GM23248 (cell line): ENCODE measurements at places on chromosomes 1 and 21. TPM values are rescaled to one million over a fixed set of nuclear protein-coding genes. Genes with fewer than 3 reads are reported as not detected.

- peak; percentile 3 for DNase-seq
- H3K4me3 ChIP-seq, result no peak overlapping the region
- H3K4me1 ChIP-seq, result no peaks in the 10 kb centered on the region
- H3K27me3 ChIP-seq, result no peaks in the 10 kb centered on the region
Observed at GRCh38 chr1:50060279-50060678, 36.5 kb upstream of the AGBL4 start.

- no peak overlapping the region for H3K27ac ChIP-seq
- no peak for DNase-seq
- no peaks in the 10 kb centered on the region for H3K36me3 ChIP-seq
Observed at GRCh38 chr1:209072481-209072880, 511.0 kb upstream of the CAMK1G start.

- no peak overlapping the region for H3K4me3 ChIP-seq
- H3K27ac ChIP-seq, result no peak overlapping the region
- no peaks in the 10 kb centered on the region; the same call in 1 of the 2 replicates for H3K27me3 ChIP-seq
- no peaks in the 10 kb centered on the region for H3K4me1 ChIP-seq
- H3K36me3 ChIP-seq, result no peaks in the 10 kb centered on the region
Observed at GRCh38 chr1:30418061-30418938, 305.1 kb downstream of the MATN1 start.

GRCh38 chr1:182331387-182331786 is 60.2 kb downstream of the GLUL start:
- no peaks in the 10 kb centered on the region for H3K4me1 ChIP-seq
- no peak overlapping the region for H3K4me3 ChIP-seq
- no peaks in the 10 kb centered on the region for H3K36me3 ChIP-seq
- H3K27ac ChIP-seq, result no peak overlapping the region
- 0 out of 2 replicates have a peak, but pooled peaks cover 1% of the 10 kb centered on the region for H3K27me3 ChIP-seq

- H3K27ac ChIP-seq, result peak overlapping the region; percentile 87
- peaks cover 24% of the 10 kb centered on the region for H3K36me3 ChIP-seq
- peak overlapping the region; percentile 9; the same call in 1 of the 2 replicates for H3K4me3 ChIP-seq
- no peaks in the 10 kb centered on the region for H3K27me3 ChIP-seq
Observed at GRCh38 chr1:151311589-151312331, 15.5 kb downstream of the PI4KB start.

- no peaks in the 10 kb centered on the region for H3K4me1 ChIP-seq
- no peak overlapping the region for H3K4me3 ChIP-seq
- no peaks in the 10 kb centered on the region for H3K27me3 ChIP-seq
Observed at GRCh38 chr1:205382561-205382960, 25.8 kb upstream of the KLHDC8A start.

Gene SPRR1B
- not detected in 2 replicates for total RNA-seq

DNA sequence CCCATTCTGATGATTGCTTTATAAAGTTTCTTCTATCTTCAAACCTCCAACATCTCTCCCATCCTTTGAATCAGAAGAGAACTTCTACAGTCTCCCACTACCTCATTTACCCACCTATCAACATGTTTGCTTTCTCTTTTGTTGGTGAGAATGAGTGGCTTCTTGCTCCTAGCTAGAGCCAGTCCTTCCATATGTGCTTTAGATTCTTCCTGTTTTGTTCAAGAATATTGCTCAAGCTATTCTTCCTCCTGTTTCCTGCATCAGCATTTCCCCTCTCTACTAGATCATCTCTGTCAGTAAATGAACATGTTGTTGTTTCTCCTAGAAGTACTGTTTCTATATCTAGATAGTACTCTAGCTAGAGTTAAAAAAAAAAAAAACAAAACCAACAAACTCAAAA is 6.3 kb downstream of the ATF6 start:
- peaks cover 11% of the 10 kb centered on the region for H3K4me1 ChIP-seq
- H3K27ac ChIP-seq, result no peak overlapping the region
- no peak for DNase-seq
- no peaks in the 10 kb centered on the region for H3K36me3 ChIP-seq

Gene LCE3E
- total RNA-seq, result not detected in 2 replicates

GRCh38 chr1:111227851-111228747 is 586 bp downstream of the CHI3L2 start:
- H3K4me1 ChIP-seq, result peaks cover 21% of the 10 kb centered on the region
- H3K4me3 ChIP-seq, result no peak overlapping the region; the same call in 1 of the 2 replicates
- peak; percentile 93 for DNase-seq
- H3K27me3 ChIP-seq, result no peaks in the 10 kb centered on the region
- H3K27ac ChIP-seq, result peak overlapping the region; percentile 63

- no peaks in the 10 kb centered on the region for H3K27me3 ChIP-seq
- peak overlapping the region; percentile 66 for H3K27ac ChIP-seq
Observed at GRCh38 chr1:67710417-67710816, 25.4 kb downstream of the GADD45A start.

Gene SYT14
- total RNA-seq, result 1.4 and 1.7 TPM in 2 replicates

DNA sequence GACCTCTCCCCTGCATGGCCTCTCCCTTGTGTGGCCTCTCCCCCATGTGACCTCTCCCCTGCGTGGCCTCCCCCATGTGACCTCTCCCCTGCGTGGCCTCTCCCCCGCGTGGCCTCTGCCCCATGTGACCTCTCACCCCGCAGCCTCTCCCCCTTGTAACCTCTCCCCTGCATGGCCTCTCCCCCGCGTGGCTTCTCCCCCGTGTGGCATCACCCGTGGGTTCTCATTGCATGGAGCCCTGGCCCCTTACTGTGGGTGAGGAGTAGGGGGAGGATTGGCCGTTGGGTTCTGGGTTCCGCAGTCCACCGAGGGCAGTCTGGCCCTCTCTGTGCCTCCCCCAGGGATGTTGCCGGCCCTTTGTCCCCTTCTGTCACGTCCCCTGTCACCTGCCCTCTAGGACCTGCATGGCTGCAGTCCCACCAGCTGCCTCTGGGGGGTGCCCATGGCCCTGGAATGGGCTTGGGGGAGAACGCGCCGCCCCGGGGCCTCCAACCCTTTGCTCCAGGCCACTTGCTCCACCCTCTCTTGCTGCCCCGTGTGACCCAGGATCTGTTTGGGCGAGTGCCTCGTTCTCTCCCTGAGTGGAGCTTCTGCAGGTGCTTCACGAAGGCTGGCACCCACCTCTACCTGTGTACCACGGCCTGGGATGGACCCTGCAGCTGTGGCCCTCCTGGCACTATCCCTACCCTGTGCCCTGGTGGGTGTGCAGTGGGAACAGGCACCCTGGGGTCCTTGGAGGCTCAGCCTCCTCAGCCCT is 21.3 kb downstream of the RRP1 start:
- H3K4me3 ChIP-seq, result no peak overlapping the region
- H3K36me3 ChIP-seq, result no peaks in the 10 kb centered on the region
- H3K27ac ChIP-seq, result no peak overlapping the region
- DNase-seq, result peak; percentile 73

DNA sequence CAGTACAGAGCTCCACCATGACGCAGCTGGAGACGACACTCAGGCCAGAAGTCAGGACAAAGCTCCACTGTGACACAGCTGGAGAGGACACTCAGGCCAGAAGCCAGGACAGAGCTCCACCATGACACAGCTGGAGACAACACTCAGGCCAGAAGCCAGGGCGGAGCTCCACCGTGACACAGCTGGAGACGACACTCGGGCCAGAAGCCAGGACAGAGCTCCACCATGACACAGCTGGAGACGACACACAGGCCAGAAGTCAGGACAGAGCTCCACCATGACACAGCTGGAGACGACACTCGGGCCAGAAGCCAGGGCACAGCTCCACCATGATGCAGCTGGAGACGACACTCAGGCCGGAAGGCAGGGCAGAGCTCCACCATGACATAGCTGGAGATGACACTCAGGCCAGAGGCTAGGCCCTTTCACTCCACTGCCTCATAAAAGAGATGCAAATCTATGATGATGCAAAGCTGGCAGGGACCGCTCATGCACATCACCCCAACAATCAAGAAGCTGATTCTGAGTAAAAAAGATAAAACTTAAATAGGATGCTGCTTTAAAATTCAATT is 13.6 kb upstream of the OR2B11 start:
- H3K27me3 ChIP-seq, result no peaks in the 10 kb centered on the region
- no peak for DNase-seq
- H3K27ac ChIP-seq, result no peak overlapping the region
- H3K4me3 ChIP-seq, result no peak overlapping the region

- H3K4me1 ChIP-seq, result no peaks in the 10 kb centered on the region
- no peak overlapping the region for H3K4me3 ChIP-seq
- no peaks in the 10 kb centered on the region for H3K36me3 ChIP-seq
- DNase-seq, result no peak
Observed at GRCh38 chr1:222187566-222188332, 360.2 kb downstream of the HHIPL2 start.

DNA sequence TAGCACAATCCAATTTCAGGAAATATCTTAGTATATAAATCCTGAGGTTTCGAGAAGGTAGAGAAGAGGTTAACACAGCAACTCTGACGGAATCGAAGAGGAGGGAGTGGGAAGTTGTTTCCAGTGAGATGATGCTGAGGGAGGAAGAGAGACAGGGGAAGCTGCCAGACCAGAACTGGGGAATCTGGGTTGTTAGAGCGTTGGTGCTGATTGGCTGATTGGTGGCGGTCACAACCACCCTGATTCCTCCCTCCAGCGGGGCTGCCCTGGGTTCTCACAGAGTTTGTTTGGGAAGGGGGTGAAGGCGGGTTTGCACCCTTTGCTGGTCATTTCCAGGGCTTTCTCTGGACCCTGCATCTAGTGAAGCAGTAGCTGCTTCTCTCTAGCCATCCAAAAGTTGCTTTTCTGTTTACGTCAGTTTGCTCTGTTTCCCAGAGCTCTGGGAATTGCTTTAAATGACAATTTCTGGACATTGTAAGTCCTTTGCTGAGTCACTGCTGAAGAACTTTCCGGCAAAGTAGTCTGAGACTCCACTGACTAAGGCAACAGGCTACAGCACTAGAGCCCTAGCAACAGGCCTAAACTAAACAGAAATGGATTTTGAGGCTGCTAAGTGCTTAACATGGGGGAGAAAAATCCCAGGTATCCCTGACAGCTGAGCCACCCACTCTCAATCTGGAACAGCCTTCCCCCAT is 90.1 kb downstream of the TENT5C start:
- DNase-seq, result peak; percentile 98
- peaks cover 38% of the 10 kb centered on the region for H3K4me1 ChIP-seq
- no peaks in the 10 kb centered on the region for H3K27me3 ChIP-seq
- peak overlapping the region; percentile 68 for H3K4me3 ChIP-seq
- peak overlapping the region; percentile 99 for H3K27ac ChIP-seq

DNA sequence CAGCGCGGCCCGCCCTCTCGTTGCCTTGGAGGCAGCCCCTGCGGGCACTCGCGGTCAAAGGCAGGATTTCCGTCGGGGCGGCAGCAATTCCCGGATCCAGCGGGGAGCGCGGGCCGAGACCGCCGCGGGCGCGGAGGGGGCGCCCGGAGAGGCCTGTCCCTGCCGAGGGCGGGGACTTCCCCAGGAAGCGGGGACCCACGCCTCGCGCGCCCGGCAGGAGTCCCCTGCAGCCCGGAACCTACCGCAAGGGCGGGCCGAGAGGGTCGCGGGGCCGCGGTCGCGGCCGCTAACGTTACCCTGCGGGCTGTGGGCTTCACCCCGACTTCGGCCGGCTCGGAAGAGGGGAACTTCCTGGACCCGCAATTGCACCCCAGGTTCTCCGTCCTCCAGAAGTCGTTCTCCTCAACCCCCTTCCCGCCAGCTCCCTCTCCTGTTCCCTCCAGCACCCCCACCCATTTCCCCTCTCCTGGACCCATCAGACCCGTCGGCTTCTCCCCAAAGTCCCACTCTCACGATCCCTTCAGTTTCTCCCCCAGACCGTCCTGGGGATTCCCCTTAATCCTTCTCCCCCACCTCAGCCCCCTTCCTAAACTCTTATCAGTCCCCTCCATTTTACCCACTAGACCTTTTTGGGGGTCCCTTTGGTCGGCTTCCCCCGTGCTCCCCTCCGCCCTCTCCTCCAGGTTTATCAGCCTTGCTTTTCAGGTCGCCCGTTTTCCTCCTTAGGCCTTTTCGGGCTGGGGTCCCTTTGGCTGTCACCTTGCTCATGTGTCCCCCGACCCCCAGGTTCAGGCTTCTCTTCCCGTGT is 604 bp downstream of the FGR start:
- H3K36me3 ChIP-seq, result no peaks in the 10 kb centered on the region
- peak overlapping the region; percentile 64 for H3K4me3 ChIP-seq
- no peak overlapping the region for H3K27ac ChIP-seq
- peak; percentile 61 for DNase-seq

Gene DCST1
- not detected in 2 replicates for total RNA-seq

GRCh38 chr1:89959719-89960118 is 35.2 kb upstream of the ZNF326 start:
- H3K4me1 ChIP-seq, result peaks cover 12% of the 10 kb centered on the region
- H3K27me3 ChIP-seq, result no peaks in the 10 kb centered on the region
- no peak for DNase-seq
- no peaks in the 10 kb centered on the region for H3K36me3 ChIP-seq

DNA sequence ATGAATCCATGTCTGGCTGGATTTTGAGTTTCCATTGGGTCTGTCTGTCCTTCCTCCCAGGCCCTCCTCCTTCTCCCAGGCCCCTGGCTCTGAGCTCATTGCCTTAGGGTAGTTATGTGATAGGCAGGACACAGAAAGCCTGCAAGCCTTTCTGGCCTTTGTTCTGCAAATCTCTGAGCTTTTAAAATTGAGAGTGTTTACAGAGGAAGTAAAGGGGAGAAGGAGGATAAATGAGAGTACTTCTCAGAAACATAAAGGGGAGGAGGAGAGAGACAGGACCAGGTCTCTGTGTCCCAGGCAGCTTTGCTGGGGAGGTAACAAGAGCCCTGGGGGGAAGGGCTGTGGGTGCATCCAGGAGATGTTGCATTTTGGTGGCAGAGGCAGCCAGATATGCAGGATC is 126.7 kb downstream of the FOXD2 start:
- no peak overlapping the region for H3K27ac ChIP-seq
- H3K27me3 ChIP-seq, result no peaks in the 10 kb centered on the region; the same call in 1 of the 2 replicates
- no peak for DNase-seq
- H3K36me3 ChIP-seq, result no peaks in the 10 kb centered on the region
- H3K4me1 ChIP-seq, result peaks cover 6% of the 10 kb centered on the region; the same call in 1 of the 2 replicates
- no peak overlapping the region for H3K4me3 ChIP-seq

Gene EDN2
- not detected in 2 replicates for total RNA-seq

Gene MAP3K21
- not detected in 2 replicates for total RNA-seq

- H3K27me3 ChIP-seq, result peaks cover 18% of the 10 kb centered on the region
- peak; percentile 30 for DNase-seq
- no peaks in the 10 kb centered on the region; the same call in 1 of the 2 replicates for H3K36me3 ChIP-seq
- no peak overlapping the region for H3K4me3 ChIP-seq
Observed at GRCh38 chr1:6180707-6181311, 688 bp upstream of the CHD5 start.

Gene CHI3L1
- 0.22 and 0.63 TPM in 2 replicates for total RNA-seq

- no peak overlapping the region for H3K27ac ChIP-seq
- no peaks in the 10 kb centered on the region for H3K36me3 ChIP-seq
- no peaks in the 10 kb centered on the region for H3K4me1 ChIP-seq
Observed at GRCh38 chr1:225319871-225320270, 108.0 kb downstream of the LBR start.
